Activated gamma-delta T cell treated with Interleukin-2 at 50 U/mL for 16 hours (primary cell): ENCODE measurements at places on chromosomes 2 and 18.

GRCh38 chr18:28078849-28079248, 98.1 kb downstream of the CDH2 start:
- DNase-seq: no peak

GRCh38 chr2:28294451-28294850, 98.2 kb upstream of the FOSL2 start:
- DNase-seq: no peak

GRCh38 chr2:37792366-37792765, 120.9 kb upstream of the CDC42EP3 start:
- no peak for DNase-seq

DNA sequence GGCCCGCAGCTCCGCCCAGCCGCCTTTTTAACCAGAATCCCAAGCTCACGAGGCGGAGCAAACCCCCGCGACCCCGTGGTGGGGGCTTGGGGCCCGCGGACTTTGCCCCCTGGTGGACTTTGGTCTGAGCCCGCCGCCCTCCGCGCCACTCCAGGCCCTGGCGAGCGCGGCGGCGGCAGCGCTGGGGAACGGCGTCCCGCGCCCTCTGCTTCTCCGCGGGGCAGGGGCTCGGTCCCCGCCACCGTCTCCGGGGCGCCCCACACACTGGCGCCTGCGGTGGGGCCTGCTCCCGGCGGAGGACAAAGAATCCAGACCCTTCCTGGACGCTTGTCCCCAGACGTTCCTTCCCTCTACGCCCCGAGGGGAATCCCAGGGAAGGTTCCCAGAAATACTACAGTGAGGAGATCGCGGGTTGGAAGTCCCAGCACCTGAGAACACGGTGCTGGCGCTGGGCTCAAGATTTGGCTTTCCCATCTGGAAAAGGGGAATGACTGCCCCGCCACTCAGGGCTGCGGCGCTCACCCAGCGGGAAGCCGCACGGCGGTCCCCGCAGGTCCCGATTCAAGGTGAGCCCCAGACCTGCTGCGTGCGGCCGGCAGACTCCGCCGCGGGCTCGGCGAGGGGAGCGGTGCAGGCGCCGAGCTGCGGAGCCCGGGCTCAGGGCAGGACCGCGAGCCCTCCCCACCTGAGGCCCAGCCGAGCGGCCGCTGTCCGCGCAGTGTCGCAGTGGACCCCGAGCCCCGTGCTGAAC, at the start of gene HAAO:
HAAO (minus strand) TSS at position 1 of the 751 bp plus-strand sequence. CDS start 47 bp downstream, outside the sequence.
- DNase-seq: no peak

DNA sequence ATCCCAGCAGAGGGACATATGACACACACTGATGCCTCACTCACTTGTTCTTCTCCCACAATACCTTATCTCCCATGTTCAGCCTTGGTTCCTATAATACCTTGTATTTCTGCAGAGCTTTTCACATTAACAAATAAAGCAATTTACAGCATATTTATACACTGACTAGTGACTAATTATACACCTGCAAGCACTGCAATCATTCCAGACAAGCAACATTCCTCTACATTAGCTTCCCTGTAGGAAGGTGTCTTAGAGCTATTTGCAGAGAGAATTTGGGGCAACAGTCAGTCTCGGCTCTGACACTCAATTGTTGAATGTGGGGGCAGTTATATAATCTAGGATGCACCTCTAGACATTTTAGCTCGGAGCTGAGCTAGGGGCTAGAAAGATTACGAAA, 9.5 kb upstream of the INSIG2 start:
- DNase-seq: no peak
